ENCODE measurements at places on chromosomes 4 and X.

- DNase-seq, result no peak
Observed at GRCh38 chr4:152921284-152921683, 14.8 kb upstream of the FHDC1 start.

- no peak for DNase-seq
Observed at GRCh38 chr4:14792702-14793227, 209.5 kb upstream of the CPEB2 start.

DNA sequence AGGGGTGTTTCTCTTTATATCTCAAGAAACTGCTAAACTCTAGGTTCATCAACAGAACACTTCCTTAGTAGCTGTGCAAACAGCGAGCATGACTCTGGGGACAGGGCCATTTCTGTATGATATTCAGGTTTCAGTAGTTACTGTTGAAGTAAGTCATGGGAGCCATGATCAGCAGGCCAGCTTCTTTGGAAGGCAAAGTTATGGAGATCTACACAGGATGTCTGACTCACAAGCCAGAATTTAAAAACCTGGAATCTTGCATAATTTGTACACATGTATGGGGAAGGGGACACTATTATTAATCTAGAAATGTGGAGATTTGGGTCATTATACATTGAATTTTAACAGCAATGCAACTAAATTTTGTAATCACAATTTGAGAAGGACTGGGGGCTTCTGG, 187.8 kb upstream of the NR3C2 start:
- no peak for DNase-seq

GRCh38 chr4:184401397-184402171, 72.8 kb downstream of the IRF2 start:
- DNase-seq, result no peak

DNA sequence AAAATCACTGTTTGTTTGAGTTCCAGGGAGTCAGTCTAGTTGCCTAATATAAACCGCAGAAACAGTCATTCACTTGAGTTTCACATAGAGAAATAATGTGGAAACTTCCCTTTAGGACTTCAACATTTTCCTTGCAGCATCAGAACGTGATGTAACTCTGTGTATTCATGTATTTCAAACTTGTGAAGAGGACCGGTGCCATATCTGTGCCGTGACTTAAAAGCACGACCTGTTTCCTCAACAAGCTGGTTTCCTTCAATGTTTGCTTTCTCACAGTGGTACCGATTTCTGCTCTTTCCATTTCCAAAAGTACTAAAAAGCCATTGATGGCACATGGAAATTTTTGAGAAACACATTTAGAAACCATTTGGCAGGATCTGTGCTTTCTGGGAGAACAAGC, 166.6 kb upstream of the RAPGEF2 start:
- DNase-seq, result no peak

GRCh38 chr4:144778364-144778763, 132.4 kb downstream of the HHIP start:
- no peak for DNase-seq

DNA sequence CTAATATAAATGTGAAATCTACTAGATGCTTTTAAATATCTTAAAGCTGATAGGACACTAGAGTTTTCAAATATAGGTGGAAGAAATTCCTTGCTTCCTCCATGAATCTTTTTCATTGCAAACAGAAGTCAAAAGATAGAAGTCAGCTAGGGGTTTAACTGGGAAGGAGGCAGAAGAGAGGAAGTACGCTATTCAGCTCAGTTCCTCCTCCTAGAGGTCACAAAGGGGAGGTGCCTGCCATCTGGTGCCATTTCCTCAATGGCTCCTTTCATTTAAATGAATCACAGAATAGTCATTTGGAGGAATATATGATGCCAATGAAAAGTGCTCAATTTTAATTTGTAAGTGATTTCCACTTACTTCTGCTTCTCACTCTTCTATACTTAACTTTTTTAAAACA, 8.5 kb downstream of the COL25A1 start:
- DNase-seq, result no peak

GRCh38 chr4:68349279-68349648, 626 bp downstream of the YTHDC1 start:
- no peak for DNase-seq

DNA sequence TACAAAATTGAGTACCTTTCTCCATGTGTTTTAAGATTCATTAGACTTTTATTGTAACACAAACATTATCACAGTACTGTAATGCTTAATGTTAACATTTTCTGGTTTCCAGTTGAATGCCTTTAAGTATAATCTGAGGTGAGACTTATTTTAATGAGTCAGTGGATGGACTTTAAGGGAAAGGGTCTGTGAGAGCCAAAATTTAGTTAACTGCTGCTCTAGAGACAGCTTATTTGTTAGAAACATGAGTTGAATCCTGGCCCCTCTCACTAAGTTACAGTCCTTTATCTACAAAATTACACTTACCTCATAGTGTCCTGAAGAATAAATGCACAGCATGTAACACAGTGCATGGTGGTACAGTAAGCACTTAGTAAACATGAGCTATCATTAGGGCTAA, 66.0 kb downstream of the PGRMC2 start:
- no peak for DNase-seq

DNA sequence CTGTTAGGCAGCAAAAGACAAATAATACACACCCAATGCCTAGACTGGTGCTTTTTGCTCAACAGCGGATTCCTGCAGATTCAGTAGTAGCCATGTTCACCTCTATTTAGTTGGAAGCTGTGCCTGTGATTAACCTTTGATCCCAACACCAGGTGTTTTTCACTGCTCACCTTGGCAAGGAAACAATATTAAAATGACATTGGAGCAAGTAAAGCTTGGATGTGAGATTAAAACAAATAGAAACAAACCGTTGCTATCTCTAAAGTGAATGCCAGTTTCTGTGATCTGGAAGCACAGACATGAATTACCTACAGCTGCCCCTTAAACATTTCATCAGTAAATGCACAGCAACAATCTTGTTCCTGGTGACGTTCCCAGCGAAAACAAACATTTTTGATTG, 35.7 kb downstream of the MAGEB17 start:
- DNase-seq, result no peak

GRCh38 chrX:143298663-143299241, 218.5 kb downstream of the SPANXN3 start:
- DNase-seq, result no peak

GRCh38 chrX:13024986-13025385, 19.4 kb downstream of the FAM9C start:
- DNase-seq, result no peak

DNA sequence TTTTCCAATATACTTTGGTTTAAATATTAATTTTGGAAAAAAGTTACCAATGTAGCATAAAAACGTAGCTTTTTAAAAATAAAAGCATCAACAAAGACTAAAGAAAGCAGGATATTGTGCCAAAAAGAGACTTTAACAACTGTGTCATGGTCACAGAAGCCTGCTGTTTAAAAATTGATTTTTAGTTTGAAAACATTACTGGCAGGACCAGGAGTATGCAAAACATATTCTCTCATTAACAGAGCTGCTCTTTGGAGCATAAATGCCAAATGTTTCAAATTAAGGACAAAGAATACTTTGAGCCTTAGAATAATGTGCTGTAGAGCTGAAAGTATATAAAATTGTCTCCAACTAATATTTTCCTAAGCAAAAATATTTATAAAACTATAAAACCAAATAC, 279.0 kb downstream of the ARAP2 start:
- DNase-seq, result no peak

DNA sequence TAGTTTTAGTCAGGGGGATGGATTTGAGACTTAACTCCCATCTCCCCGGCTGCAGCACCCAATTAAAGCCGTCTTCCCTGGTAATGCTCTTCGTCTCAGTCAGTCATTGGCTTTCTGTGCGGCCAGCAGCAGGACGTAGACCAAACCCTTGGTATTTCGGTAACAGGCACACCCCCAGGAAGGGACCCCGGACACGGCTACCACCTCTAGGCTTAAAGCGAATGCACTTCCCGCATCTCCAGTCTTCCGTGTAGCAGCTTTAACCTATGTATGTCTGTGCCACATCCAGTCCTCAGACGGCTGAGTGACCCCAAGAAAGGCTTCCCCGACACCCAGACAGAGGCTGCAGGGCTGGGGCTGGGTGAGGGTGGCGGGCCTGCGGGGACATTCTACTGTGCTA, 1.5 kb upstream of the CTAG2 start:
- no peak for DNase-seq

- DNase-seq, result no peak
Observed at GRCh38 chr4:63563288-63564014, 845.8 kb downstream of the TECRL start.

GRCh38 chr4:36835246-36835645, 409.3 kb upstream of the NWD2 start:
- DNase-seq, result no peak

DNA sequence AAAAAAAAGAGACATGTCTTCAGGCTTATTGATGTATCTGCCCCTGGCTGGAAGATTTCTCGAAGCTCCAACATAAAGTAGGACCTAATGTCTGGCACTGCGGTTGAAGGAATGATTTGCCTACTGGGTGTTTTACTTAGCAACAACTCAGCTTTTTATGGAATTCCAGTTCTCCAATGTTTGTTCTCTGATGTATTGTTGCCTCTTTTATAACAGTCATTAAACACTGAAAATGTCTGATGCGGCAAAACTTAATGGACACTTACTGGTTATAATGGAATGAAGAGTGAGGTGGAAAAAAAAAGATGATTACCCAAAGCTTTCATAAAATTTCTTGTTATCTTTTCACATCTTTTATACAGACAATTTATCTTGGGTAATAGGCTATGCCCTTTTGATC, 75.6 kb upstream of the ZFP42 start:
- no peak for DNase-seq

DNA sequence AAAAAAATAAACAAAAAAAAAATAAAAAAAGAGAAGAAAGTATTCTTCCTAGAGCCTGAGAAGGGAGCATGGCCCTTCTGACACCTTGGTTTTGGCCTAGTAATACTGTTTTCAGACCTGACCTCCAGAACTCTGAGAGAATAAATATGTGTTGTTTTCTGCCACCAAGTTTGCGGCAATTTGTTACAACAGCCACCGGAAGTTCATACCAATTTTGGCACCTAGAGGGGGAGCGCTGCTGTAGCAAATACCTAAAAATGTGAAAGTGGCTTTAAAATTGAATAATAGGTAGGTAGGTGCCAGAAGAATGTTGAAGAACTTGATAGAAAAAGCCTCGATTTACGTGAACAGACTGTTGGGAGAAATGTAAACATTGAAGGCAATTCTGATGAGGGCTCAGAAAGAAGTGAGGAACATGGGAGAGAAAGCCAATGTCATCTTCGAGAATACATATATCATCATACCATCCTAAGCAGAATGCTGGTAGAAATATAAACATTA, 27.5 kb upstream of the SPACA5B start:
- DNase-seq, result no peak

DNA sequence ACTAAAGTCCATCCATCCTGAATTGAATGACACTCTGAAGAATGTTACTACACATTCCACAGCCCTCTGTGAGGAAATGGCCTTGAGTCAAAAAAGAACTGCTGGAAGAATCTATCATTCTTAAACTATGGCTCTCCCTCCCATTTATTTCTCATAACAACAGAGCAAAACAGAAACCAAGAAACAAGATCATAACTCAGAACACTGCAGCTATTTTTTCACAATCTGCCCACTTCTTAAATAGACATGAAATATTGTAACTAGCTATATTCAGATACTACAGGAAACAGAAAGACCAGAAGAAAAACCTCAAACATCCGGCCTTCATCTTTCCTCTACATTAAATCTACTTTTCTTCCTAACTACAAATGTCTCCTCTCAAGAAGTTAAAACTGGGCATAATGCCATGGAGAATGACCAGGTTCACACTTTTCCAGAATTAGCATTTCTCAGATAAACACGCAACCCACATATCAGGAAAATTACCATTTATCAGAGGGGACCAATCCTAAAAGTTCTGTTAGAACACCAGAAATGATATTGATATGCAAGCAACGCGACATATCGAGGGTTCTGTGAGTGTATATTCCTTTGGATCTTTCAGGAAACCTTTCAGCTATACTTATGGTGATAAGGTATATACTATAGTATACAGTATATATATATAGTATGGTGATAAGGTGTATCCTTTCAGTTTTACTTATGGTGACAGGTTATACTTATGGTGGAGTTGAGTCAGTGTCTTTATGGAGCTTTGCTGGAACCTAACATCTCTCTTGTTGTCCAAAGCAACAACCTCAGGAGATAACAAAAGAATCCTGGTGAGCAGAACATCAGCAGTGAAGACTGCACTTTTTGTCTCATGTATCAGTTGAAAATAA, 60.4 kb upstream of the IRF2 start:
- DNase-seq, result no peak

- DNase-seq, result no peak
Observed at GRCh38 chrX:24839331-24839730, 145.6 kb downstream of the POLA1 start.

GRCh38 chr4:75015627-75016026, 82.7 kb downstream of the PARM1 start:
- DNase-seq, result no peak

DNA sequence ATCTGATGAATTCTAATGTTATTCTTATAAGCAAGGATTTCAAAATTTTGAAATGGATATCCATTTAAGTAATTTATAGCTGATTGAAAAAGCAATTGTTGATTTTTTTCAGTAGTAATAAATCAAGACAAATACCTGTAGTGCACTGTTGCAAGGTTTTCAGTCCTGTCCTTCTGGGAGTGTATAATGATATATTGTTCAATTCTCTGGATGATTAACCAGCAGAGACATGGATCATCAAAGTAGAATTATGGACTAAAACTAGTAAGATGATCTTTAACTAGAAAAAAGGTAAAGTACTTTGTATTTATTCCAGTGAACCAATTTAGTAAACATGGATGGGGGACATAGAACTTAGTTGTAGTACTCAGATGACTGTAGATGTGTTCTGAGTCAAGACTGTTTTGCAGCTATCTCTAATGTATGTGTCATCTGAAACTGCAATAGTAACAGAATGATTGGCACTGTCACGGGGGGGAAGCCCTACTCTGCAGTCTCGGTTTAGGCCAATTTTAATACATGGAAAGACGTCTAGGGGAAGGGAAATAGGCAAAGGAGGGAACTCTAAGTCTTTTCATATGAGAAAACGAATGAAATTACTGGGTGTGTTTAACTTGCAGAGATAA, 121.9 kb downstream of the GLRA3 start:
- no peak for DNase-seq

DNA sequence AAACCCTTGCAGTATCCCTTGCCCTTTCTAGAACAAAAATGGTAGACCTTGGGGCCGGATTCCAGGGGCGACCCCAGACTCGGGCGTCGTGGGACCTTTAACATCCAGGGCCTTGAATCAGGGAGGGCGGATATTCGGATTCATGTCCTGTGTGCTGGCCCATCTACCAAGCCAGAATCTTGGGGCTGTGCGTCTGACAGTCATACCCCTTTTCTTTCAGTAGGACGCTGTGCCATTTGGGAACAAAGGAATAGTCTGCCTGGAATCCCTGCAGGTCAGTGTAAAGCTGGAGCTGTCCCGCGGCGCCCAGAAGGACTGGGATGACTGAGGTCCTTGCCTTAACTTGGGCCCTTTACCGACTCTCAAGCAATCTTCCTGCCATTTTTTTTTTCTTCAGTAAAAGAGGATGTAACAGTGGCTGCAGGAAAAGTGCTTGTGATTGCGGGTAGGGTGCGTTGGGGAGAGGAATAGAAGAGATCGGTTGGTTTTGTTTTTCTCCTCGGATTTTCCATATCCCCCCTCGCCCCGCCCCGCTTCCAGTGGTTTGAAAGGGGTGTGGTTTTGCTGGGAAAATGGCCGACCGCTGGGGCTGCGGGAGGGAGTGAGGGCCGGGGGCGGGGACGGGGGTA, 518 bp downstream of the ARMCX1 start:
- no peak for DNase-seq

All from stimulated activated CD4-positive, alpha-beta T cell treated with anti-CD3 and anti-CD28 coated beads, Interleukin-2, amount 100 ng/mL, for 24 hours (primary cell).